ENCODE measurements at places on chromosomes 12 and 14.

DNA sequence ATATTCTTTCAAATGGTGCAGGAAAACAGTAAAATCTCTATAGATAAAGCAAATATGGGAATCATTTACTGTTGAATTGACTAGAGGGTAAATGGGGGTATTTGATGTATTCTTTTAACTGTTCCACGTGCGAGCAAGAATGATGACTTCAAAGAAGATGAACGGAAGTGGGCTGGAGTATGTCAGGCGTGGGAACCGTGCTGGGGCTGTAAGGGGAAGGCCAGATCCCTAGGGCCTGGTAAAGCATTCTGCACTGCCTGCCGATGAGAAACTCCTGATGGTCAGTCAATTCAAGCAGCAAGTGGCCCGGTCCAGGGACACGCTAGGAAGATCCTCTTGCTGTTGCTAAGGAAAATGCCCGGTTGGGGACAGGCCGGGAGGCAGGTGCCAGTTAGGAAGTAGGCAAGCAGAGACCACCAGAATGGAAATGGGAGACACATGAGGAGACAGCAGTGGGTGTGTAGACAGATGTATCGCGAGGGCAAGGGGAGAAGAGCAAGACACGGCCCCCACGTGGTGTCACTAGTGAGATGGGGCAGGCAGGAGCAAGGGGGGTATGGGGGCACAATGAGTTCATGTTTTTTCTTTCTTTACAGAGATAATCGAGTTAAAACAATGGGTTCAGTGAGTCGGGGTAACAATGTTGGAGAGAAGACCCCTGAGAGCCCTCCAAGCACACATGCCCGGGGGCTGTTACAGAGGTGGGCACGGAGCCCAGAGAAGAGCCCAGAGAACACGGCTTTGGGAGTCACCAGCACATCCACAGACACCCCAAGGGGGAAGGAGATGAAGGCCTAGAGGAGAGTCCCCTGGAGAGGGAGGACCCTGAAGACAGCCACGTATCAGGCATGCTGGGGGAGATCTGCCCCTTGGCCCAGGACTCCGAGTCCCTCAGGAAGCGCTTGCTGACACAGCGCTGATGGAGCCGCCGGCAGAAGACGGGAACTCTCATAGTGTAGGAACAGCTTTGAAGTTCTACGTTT lies 37.2 kb downstream of the FBXO21 start:
- peaks cover 10% of the 10 kb centered on the region for H3K4me1 ChIP-seq
- no peak overlapping the region for H3K4me3 ChIP-seq
- DNase-seq = no peak
- peaks cover 69% of the 10 kb centered on the region for H3K36me3 ChIP-seq
- no peak overlapping the region for H3K27ac ChIP-seq

DNA sequence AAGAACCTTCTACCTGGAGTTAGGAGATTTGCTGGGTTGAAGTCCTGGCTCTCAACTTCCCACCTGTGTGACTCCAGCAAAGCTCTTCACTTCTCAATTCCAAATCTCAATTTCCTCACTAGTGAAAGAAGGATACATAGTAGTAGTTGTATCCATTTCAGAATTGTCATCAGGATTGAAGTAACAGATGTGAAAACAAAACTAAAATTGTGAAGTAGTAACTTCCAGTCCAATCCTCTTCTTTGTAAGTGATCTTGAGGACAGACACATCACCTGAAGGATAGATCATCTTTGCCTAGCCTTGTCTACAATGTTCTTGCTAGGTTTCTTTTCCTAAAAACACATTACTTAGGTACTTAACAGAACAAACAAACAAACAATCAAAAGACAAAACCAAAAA lies 1.2 kb upstream of the LRRK2 start:
- peaks cover 17% of the 10 kb centered on the region for H3K27me3 ChIP-seq
- H3K36me3 ChIP-seq = no peaks in the 10 kb centered on the region
- no peak for DNase-seq
- H3K4me1 ChIP-seq = peaks cover 4% of the 10 kb centered on the region
- peak overlapping the region; percentile 34 for H3K4me3 ChIP-seq

DNA sequence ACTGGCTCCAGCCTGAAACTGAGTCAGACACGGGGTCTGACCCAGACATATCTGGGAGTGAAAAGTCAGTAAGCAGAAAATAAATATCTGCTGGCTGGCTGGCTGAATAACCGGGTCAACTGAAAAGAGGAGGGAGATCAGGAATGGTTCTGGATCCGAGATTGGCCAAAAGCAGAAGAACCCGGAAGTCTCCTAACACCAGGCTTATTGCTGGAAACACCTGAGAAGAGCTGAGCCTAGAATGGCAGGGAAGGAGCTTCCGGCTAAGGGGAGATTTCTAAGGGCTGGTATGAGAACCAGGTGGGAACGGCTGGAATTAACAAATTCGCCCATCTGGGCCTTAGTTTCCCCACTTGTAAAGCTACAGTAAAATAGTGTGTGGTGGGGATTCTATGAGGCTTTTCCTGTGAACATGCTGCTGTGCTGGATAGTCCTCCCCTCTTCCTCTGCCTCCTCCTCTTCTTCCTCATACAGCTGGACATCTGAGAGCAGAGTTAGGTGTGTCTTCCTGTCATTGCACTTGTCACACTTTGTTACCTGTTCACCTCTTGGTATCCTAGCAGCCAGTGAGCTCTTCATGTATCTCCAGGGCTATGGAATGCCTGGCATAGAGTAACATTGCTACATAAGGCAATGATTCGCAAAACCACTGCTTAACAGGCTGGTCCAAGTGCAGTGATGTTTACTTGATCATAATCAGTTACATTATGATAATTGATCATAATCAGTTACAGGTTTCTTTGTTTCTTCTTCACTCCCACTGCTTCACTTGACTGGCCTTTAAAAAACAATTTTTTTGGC lies 2.0 kb upstream of the SHMT2 start:
- no peak overlapping the region for H3K4me3 ChIP-seq
- H3K36me3 ChIP-seq = peaks cover 15% of the 10 kb centered on the region
- no peak overlapping the region for H3K27ac ChIP-seq
- H3K27me3 ChIP-seq = peaks cover 45% of the 10 kb centered on the region
- peaks cover 39% of the 10 kb centered on the region for H3K4me1 ChIP-seq

DNA sequence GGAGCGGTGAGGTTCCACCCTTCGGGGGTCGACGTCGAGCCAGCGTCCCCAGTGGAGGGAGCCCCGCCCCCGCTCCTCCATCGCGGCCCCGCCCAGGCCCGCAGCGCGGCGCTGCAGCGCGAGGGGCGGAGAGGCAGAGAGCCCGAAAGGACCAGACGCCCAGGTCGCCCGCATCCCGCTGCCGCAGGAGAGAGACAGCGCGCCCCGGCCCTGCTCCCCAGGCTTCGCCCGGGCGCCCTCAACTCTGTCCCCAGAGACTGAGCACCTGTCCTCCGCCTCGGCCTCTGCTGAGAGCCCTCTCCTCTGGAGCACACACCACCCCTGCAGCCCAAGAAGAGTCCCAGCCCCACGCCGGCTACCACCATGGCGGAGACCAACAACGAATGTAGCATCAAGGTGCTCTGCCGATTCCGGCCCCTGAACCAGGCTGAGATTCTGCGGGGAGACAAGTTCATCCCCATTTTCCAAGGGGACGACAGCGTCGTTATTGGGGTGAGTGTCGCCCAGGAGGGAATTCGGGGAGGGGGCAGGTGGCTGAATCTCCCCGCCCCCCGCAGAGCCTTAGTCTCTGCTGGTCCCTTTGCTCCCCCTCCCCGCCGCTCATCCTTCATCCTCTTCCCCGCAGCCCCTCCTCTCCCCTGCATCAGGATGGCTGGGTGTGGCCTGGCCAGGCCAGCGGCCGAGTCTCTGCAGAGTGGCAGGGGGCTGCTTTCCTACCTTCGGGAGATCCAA lies at the start of gene KIF5A:
TSS of gene KIF5A (plus strand) at position 136 of the 732 bp plus-strand sequence. CDS start at position 364, 228 bp downstream.
- H3K36me3 ChIP-seq = peaks cover 13% of the 10 kb centered on the region
- peak within 1 kb of the TSS; percentile 81 for H3K4me3 ChIP-seq
- peaks cover 33% of the 10 kb centered on the region for H3K4me1 ChIP-seq
- H3K27me3 ChIP-seq = peaks cover 15% of the 10 kb centered on the region
- H3K27ac ChIP-seq = peak within 1 kb of the TSS; percentile 0
- peak; percentile 48 for DNase-seq

DNA sequence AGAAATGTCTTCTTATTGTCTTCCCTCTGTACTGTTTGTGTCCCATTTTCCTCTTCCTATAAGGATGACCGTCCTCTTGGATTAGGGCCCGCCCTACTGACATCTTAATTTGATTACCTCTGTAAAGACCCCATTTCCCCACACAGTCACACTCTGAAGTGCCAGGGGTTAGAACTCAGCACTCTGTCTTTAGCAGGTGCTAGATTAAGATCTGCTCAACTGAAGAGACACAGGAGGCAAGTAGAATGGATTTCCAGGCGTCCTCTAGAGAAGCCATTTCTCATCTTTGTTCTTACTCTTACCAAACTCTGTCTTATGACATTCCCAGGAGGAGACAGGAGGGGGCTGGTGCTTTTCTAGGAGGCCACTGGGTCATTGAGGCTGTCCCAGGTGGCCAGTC lies 50.8 kb downstream of the VCPKMT start:
- H3K36me3 ChIP-seq = peaks cover 14% of the 10 kb centered on the region
- H3K4me3 ChIP-seq = peak overlapping the region; percentile 70
- H3K27me3 ChIP-seq = no peaks in the 10 kb centered on the region
- no peak for DNase-seq
- H3K4me1 ChIP-seq = peaks cover 60% of the 10 kb centered on the region

GRCh38 chr12:52255926-52256583 lies 18.4 kb upstream of the KRT86 start:
- no peak overlapping the region for H3K4me3 ChIP-seq
- no peak for DNase-seq
- H3K36me3 ChIP-seq = no peaks in the 10 kb centered on the region

GRCh38 chr12:50102131-50102531 lies 1.7 kb upstream of the GPD1 start:
- DNase-seq = no peak
- H3K27me3 ChIP-seq = no peaks in the 10 kb centered on the region
- H3K36me3 ChIP-seq = peaks cover 37% of the 10 kb centered on the region
- no peaks in the 10 kb centered on the region for H3K4me1 ChIP-seq
- H3K4me3 ChIP-seq = no peak overlapping the region
- H3K27ac ChIP-seq = no peak overlapping the region

DNA sequence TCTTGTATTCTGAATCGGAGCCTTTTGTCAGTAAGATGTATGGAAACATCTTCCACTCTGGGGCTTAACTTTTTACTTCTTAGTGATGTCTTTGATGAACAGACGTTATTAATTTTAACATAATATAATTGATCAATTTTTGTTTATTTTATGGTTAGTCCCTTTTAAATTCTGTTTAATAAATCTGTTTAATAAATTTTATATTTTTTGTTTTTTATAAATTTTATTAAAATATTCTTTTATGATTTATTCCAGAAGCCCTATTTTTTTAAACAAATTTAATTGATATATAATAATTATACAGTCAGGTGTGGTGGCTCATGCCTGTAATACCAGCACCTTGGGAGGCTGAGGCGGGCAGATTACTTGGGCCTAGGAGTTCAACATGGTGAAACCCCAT lies 235.1 kb downstream of the AEBP2 start:
- H3K36me3 ChIP-seq = no peaks in the 10 kb centered on the region
- no peak overlapping the region for H3K4me3 ChIP-seq
- no peaks in the 10 kb centered on the region for H3K27me3 ChIP-seq
- no peak overlapping the region for H3K27ac ChIP-seq
- DNase-seq = no peak

GRCh38 chr12:46187023-46187422 lies 81.8 kb downstream of the SLC38A1 start:
- H3K36me3 ChIP-seq = peaks cover 65% of the 10 kb centered on the region
- peaks cover 17% of the 10 kb centered on the region for H3K4me1 ChIP-seq
- no peaks in the 10 kb centered on the region for H3K27me3 ChIP-seq
